Pulmonary artery endothelial cell (primary cell): ENCODE measurements at places on chromosomes 11 and 22. TPM values are rescaled to one million over a fixed set of nuclear protein-coding genes. Genes with fewer than 3 reads are reported as not detected.

HTR3A gene
- total RNA-seq, result not detected in 2 replicates

CNGA4 gene
- not detected in 2 replicates for total RNA-seq

SCGB1D1 gene
- total RNA-seq, result not detected in 2 replicates

PRODH gene
- total RNA-seq, result not detected in 2 replicates

PGR gene
- total RNA-seq, result 0.07 TPM in 1 of 2 replicates, not detected in the other

GGT1 gene
- total RNA-seq, result 0.28 and 0.40 TPM in 2 replicates

CHADL gene
- total RNA-seq, result 0.66 and 0.74 TPM in 2 replicates

MAPK8IP2 gene
- 0.11 and 0.13 TPM in 2 replicates for total RNA-seq

STX3 gene
- total RNA-seq, result 26.7 and 26.8 TPM in 2 replicates

SAA2 gene
- total RNA-seq, result not detected in 2 replicates

TESMIN gene
- total RNA-seq, result 1.5 and 1.9 TPM in 2 replicates

SYNGR1 gene
- total RNA-seq, result 2.3 and 3.9 TPM in 2 replicates

ACTN3 gene
- 0.07 TPM in 2 replicates for total RNA-seq

ZNF215 gene
- total RNA-seq, result 4.6 and 5.9 TPM in 2 replicates

PARVA gene
- 23.5 and 31.8 TPM in 2 replicates for total RNA-seq

OR52E6 gene
- not detected in 2 replicates for total RNA-seq

STK33 gene
- 0.11 and 0.33 TPM in 2 replicates for total RNA-seq

EIF3D gene
- total RNA-seq, result 457 and 642 TPM in 2 replicates

APLNR gene
- total RNA-seq, result not detected in 2 replicates

CASP12 gene
- 1.3 and 1.7 TPM in 2 replicates for total RNA-seq

APOBEC3A gene
- total RNA-seq, result not detected in 2 replicates

PELI3 gene
- total RNA-seq, result 4.0 and 5.2 TPM in 2 replicates

OR8G1 gene
- not detected in 2 replicates for total RNA-seq

TSGA10IP gene
- total RNA-seq, result not detected in 2 replicates

SCUBE1 gene
- total RNA-seq, result not detected in 2 replicates
